ENCODE measurements at places on chromosomes 6 and 20.

DNA sequence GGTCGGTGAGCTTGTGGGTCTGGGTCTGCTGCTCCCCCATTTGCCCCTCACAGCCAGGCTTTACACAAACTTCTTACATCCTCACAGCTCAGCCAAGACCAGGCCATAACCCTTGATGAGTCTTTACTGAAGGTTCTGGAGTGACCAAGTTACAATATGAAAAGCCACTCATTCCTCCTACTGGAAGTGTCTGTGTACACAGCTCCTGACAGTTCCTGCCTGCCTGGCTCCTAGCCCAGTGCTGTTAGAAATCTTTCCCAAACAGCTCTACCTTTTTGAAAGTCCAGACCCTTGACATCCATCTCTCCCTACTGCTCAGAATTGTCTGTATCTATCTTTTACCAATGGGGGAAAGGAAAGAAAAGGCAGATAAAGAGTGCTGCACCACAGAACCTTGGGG lies 106.9 kb downstream of the PAX1 start:
- no peak for DNase-seq

GRCh38 chr6:90107771-90108282 lies 188.8 kb downstream of the BACH2 start:
- no peak for DNase-seq

DNA sequence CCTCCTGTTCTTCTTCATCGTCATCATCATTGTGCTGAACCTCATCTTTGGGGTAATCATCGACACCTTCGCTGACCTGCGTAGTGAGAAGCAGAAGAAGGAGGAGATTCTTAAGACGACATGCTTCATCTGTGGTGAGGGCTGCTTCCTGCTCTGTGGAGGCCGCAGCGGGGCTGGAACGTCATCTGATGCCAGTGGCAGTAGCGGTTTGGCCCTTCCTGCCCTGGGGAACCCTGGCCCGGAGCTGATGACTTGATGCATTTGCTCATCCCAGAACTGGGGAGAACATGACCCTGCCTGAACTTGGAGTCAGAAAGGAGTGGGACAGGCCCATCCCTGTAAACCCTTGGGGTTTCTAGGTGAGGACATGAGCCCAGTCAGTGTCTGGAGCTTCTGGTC lies 18.7 kb downstream of the UQCC2 start:
- DNase-seq, result peak; percentile 35

- no peak for DNase-seq
These were observed 1053.4 kb upstream of the CITED2 start for GRCh38 chr6:140427842-140428241.

- DNase-seq, result no peak
These were observed 44.8 kb downstream of the TXNDC5 start for GRCh38 chr6:7865781-7866180.

DNA sequence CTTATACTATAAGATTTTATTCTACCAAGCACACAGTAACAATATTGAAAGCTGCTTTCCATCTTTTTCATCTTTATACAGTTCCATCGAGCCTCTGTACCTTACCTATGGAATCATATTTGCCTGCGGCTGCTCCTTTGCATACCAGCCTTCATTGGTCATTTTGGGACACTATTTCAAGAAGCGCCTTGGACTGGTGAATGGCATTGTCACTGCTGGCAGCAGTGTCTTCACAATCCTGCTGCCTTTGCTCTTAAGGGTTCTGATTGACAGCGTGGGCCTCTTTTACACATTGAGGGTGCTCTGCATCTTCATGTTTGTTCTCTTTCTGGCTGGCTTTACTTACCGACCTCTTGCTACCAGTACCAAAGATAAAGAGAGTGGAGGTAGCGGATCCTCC lies 89.8 kb downstream of the SLC16A10 start:
- DNase-seq, result no peak

DNA sequence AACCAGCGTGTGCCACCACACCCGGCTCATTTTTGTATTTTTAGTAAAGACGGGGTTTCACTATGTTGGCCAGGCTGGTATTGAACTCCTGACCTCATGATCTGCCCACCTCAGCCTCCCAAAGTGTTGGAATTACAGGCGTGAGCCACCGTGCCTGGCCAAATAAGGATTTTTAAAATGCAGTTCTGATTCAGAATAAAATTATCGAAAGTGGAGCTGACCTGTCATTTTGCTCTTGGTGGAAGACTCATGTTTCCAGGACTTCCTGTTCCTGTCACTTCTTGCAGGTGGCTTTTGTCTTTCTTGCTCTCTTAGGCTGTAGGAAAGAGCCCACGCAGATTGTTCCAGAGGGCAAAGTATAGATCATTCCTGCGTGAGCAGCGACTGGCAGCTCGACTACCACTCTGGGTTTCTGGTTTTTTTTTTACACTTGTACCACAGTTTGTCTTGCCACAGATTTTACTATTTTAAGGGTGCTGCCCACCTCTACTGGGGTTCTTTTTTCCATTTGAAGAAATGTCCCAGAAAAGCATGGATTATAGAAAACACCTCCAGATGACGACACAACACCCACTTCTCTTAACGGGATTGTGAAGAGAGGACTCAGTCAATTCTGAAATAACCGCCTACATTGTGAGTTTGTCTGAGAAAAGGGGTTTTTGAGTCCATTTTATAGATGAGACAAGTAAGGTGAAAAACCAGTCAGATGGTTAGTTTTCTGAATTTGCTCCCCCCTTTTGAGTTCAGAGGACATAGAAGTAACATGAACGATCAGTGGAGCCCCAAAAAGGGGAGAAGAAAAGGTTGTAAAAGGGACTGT lies 7.5 kb downstream of the JARID2 start:
- DNase-seq, result no peak

GRCh38 chr6:121688974-121689373 lies 253.5 kb downstream of the GJA1 start:
- no peak for DNase-seq

- no peak for DNase-seq
These were observed 99.7 kb upstream of the ZNF217 start for GRCh38 chr20:53693262-53693871.

- no peak for DNase-seq
These were observed 41.7 kb downstream of the TMEM242 start for GRCh38 chr6:157281570-157281969.

DNA sequence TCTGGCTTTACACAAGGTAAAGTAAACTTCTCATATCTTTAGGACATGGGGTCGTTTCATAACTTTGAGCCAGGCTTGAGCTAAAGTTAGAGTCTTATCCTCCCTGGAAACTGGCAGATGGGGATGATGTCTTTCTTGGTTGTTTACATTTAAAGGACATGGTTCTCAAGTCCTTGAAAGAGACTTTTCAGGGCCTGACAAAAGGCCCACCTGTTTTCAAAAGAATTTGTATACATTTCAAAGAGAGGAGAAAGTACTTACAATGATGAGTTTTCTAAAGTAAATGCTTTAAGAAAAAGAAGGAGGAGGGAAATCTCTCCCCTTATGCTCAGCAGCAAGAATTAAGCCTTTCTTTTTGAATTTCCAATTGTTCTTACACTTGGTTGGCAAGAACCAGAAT lies 45.7 kb upstream of the TINAG start:
- DNase-seq, result no peak

GRCh38 chr6:35057449-35058357 lies 83.4 kb downstream of the TCP11 start:
- no peak for DNase-seq

DNA sequence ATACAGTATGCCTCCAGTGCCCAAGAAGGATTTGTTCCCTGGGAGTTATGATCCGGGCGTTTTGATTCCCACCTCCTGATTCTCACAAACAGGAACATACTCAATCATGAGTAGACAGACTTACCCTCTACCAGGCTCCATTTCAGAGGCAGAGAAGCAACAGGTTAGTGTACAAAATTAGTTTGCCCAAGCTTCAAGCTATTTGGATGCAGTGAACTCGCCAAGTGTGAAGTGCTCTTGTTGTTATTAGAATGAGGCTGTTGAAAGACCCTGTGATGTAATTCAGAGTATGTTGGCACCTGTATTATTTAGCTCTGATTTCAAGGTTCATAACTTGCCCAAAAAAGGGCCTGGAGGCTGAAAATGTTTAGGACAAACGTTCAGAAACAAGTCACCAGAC lies 247.0 kb downstream of the PHACTR1 start:
- DNase-seq, result no peak

DNA sequence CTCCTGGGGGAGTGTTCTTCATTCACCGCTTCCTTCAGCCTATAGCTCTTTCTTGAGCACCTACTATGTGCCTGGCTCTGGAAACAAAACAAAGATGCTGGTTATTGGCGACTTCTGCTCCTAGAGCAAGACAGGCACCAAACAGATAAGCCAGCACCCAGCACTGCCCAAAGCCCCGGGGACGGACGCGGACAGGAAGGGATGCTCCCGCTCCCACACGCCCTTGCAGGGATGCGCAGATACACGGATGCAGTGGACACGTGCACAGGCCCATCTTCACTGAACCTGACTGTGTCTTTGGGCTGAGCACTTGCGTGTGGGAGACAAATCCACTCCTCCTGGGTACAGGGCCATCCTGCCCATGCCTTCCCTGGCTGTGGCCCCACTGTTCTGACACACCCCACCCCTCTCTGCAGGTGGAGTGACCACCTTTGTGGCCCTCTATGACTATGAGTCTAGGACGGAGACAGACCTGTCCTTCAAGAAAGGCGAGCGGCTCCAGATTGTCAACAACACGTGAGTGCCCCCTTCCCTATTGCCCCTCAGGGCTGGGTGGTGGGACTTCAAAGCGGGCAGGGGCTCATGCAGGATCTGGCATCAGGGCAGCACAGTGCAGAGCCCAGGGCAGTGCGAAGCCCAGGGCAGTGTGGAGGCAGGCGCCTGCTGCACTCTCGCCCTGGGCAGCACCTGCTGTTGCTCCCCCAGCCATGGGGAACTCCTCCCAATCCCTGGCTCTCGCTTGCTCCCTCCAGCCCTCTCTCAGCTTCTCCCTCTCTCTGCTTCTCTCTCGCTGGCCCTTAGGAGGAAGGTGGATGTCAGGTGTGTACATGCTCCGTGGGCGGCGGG lies 39.9 kb downstream of the SRC start:
- no peak for DNase-seq

- no peak for DNase-seq
These were observed 692.0 kb downstream of the DHX35 start for GRCh38 chr20:39654171-39654570.

- DNase-seq, result no peak
These were observed 85.0 kb upstream of the CEP85L start for GRCh38 chr6:118736440-118736839.
